Activated naive CD4-positive, alpha-beta T cell treated with anti-CD3 and anti-CD28 coated beads, Interleukin-2, amount 50 U/mL, for 16 hours (primary cell): ENCODE measurements at places on chromosomes 3 and 15.

DNA sequence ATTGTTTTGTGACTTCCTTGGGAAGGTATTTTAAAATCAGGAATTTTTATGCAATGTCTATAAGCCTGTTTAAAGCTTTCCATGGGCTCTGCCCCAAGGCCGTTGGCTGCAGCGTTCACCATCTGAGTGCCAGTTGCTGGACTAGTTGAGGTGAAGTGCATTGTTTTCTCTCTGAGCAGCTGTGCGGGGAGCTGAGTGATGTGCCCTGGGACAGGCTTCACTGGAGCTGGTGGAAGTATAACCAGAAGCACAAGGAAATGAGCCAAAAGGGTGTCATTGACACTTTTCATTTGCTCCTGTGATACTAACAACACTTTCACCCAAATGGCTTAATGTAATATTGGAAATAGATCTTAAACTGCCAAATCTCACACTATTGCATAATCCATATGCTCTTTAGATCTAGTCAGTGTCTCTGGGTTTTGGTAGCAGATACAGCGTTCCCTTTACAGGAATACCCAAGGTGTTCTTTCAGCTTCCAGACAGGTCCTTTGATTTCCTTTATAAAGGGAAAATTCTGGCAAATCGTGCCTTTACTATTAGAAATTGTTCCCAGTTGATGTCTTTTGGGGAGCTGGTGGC lies 29.2 kb downstream of the APH1B start:
- no peak for DNase-seq

DNA sequence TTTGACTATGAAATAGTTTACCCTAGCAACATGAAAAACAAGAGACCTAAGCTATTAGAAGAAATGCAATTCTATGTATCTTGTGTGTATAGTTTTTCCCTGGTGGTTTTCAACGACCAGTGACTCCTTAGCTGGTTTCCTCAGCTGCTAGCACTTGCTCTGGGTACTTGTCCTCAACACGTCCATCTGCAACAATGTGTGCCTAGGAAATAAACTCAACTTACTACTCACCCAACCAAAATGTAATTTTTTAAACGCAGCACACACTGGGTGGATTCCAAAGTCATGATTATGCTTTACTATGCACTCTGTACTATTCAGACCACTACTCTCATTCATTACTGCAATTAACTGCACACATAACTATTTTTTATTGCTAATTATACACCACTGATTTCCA lies 31.0 kb downstream of the CPA3 start:
- DNase-seq = no peak

GRCh38 chr3:54954022-54954421 lies 26.2 kb upstream of the LRTM1 start:
- no peak for DNase-seq

GRCh38 chr3:22729212-22729611 lies 473.9 kb upstream of the UBE2E2 start:
- DNase-seq = no peak

DNA sequence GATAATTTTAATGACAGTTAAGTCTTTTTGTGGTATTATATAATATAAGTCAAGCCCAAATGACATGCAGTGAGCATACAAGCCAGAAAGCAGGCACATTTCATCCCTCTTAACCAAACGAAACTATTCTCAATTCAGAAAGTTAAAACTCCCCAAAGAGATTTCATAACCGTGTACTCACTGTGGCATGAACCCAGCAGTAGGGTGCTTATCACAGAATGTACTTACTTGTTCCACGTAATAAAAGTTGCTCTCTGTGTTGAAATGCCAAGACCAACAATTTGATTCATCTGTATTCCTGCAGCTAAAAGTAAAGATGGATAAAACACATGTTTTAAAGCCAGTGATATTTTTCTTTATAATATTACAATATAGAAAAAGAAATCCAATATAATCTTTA lies 12.1 kb downstream of the GK5 start:
- DNase-seq = no peak
